Activated naive CD4-positive, alpha-beta T cell (primary cell): ENCODE measurements at places on chromosomes 6 and 20.

GRCh38 chr20:62550087-62550632, 74.4 kb upstream of the GATA5 start:
- DNase-seq, result no peak

- DNase-seq, result no peak
These were observed 1.6 kb upstream of the TOMM6 start for GRCh38 chr6:41785689-41786450.

DNA sequence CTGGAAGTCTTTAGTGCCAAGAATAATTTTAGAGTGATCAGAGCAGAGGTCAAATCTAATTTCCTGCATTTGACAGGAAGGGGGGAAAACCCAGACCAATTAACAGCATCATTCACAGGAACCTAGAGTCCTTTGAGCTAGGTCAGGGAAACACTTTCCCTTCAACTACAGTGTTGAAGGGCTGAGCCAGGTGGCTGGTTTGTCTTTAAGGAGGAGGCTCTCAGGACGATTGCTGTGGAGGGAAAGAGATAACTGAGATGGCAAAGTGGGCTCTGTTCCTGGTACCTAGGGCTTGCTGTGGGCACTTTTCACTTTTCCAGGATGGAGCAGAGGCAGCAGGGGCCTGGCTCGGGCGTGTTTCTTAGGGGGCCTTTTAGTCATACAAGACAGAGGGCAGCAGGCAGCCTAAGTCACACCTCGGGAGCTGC, 111.9 kb downstream of the SCML4 start:
- DNase-seq, result no peak

GRCh38 chr20:52259295-52259694, 67.7 kb upstream of the ZFP64 start:
- DNase-seq, result no peak

GRCh38 chr6:125273965-125274364, 27.8 kb downstream of the HDDC2 start:
- no peak for DNase-seq

DNA sequence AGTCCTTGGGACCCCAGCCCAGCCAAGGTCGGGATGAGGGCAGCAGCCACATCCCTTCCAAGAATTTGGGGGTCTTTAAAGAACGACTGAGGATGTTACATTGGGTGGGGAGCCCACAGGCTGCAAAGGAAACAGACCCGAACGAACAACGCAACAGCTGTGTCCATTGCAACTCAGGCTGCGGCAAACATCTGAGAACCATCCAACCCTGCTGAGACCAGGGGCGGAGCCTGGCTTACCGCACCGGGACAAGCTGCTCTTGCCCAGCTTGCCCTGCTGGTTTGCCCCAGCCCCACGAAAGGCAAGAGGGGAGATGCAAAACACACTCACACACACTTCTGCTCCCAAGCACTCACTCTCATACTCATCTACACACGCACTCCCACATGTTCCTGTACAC, 21.5 kb upstream of the TAF4 start:
- DNase-seq, result no peak

DNA sequence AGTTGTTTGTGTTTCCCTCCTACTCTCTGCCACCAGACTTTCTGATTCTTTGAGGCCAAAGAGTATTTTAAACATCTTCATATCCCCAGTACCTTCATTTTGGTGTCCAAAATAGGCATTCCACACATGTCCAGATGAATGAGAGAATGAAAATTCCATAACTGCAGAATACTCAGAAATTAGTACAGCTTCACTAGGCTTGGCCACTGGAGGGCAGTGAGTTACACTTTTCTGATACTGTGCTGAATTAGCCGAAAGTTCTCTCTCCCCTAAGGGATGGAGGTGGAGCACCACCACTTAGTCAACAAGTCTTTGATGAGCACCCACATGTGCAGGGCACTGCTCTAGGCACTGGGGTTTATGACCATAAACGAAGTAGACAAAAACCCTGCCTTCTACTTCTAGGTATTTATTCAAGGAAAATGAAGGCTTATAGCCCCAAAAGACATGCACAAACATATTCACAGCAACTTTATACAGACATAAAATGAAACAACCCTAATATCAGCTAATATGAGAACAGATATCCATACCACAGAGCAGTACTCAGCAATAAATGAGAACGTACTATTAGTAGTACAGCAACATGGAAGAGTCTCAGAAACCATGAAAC, 46.1 kb upstream of the TMEM217 start:
- no peak for DNase-seq

DNA sequence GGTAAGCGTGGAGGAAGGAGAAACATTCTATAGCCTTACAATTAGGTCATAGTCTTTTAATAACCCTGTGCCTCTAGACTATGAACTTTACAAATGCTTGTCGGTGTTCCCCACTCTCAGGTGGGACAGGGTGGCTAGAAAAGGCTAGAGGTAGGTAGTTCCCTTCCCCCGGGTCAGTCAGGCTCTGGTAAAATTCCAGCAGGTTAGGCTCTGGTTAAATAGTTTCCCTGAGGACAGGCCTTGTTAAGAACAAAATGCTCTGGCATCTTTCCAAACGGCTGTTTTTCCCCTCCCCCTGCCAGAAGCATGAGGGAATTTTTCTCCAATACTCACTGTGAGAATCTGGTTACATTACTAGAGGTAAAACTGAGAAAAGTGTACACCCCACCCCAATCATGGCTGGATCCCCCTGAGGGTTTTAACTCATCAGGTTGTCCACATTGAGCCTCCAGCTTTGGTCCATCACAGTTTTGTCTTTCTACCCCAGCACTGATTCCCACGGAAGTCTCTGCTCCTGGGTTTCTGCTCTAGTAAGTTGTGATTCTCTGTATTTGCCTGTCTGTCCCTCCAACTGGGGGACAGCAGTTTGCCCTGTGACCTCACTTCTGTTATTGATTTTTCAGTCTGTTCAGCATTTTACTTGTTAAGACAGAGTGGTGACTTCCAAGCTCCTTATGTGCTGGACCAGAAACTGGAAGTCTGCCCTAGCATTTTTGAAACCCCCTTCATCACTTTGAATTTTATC, 84.7 kb upstream of the ADGRF1 start:
- no peak for DNase-seq

- DNase-seq, result no peak
These were observed 81.7 kb downstream of the PERP start for GRCh38 chr6:138025528-138025978.

DNA sequence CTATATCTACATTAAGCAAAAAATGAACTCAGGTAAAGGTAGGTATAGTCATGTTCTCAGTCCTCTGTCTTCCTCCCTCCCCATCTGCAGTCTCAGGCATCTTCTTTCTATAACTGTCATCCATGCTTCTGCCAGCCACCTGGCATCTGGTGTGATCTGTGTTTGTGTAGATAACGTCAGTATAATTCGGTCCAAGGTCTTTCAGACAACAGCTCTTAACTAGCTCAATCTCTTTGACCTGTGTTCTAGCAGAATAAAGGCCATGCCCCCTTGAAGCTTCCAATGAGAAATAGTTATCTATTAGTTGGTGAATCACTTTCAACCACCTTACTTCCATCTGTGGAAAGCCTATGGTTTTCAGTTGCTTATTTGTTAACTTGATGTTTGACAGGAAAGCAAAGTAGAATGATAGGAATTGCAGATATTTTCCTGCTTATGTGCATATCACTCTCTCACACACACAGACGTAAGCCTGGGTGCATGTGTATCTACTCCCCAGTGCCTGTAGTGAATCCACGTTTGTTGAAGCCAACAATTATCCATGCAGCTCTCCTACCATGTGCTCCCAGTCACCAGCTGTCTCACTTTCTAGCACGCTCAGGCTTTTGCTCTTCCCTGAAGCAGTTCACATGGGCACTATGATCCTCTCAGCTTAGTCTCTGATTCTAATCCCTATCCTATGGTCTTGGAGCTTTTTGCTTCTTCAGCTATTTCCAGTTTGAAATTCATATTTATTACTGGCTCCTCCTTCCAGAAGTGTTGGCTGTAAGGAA, 433.7 kb upstream of the MANEA start:
- DNase-seq, result no peak

DNA sequence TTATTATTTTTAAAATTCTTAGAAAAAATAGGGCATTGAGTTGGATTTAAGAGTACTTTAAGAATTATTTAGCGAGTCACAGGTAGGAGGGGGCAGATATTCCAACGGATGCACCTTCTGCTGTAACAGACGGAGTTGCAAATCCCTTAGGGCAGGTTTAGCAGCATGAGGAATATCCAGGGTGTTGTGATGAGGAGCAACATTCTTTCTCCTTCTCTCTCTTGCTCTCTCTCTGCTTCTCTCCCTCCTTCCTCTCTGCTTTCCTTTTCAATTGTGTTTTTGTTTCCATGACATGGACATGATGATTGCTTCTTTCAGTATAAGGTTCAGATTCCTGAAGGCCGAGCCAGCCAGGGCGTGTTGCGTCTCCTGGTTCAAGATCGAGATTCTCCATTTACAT, 28.9 kb downstream of the CDH26 start:
- DNase-seq, result no peak

GRCh38 chr20:49385465-49385864, 97.0 kb downstream of the KCNB1 start:
- no peak for DNase-seq

DNA sequence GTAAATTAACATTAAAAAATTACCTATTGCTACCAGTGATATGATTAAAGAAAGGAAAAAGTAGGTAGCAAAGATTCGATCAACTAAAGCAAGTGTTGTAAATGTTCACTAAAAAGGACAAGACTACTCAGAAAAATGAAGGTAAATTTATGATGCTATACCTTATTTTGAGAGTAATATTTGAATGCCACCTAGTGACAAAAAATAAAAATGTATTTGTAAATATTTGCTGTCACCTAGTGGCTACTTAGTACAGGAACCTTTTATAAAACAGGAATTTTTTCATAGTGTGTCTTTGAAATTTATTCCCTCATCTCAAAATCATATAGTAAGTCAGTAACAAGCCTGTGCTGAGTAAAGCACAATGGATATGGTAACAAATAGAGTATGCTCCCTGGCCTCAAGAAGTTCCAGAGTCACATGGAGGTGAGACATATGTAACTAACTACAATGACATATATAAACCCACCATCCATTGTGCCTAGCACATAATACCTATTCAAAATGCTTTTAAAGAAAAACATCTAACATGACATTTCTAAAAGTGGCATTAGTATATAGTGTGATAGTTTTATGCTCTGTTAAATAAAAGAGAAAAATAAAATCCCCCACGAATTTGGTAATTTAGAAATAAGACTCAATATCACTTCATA, 193.1 kb upstream of the SIM1 start:
- no peak for DNase-seq

- no peak for DNase-seq
These were observed 205.6 kb downstream of the DTNBP1 start for GRCh38 chr6:15457121-15457650.

DNA sequence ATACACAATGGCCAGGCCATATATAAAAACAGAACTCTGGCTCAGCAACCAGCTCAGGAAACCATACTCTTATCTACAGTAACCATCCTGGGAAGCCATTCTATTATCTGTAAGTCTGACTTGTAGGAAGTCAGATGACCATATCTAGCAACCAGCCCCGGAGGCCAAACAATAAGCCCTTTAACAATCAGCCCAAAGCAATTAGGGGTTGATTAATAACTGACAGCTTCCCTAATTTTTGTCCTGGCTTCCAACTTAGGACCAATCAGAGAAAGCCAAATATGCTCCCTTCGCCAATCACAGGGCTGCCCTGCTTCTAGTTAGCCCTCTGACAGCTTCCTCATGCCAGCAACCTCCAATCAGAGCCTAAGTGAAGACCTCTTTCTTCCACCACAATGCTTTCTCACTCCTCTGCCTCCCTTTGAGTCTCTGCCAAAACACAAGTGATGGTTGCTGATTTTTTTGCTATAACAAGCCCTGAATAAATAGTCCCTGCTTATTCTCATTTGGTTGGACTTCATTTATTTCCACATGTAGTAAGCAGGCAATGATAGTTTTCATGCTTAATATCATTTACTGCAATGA, 37.8 kb upstream of the STXBP5 start:
- no peak for DNase-seq

DNA sequence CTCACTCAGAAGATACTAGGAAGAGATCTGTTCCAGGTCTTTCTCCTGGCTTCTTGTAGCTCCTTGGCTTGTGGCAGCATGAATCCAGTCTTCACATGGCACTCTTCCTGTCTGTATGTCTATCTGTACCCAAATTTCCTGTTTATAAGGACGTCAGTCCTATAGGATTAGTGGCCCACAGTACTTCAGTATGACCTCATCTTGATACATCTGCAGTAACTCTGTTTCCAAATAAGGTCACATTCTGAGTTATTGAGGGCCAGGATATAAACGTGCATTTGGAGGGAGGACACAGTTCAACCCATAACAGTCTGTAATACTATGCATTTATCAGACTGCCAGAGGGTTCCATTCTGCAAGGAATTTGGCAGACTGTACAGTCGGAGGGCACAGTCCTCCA, 57.6 kb upstream of the DYNLRB1 start:
- DNase-seq, result no peak

DNA sequence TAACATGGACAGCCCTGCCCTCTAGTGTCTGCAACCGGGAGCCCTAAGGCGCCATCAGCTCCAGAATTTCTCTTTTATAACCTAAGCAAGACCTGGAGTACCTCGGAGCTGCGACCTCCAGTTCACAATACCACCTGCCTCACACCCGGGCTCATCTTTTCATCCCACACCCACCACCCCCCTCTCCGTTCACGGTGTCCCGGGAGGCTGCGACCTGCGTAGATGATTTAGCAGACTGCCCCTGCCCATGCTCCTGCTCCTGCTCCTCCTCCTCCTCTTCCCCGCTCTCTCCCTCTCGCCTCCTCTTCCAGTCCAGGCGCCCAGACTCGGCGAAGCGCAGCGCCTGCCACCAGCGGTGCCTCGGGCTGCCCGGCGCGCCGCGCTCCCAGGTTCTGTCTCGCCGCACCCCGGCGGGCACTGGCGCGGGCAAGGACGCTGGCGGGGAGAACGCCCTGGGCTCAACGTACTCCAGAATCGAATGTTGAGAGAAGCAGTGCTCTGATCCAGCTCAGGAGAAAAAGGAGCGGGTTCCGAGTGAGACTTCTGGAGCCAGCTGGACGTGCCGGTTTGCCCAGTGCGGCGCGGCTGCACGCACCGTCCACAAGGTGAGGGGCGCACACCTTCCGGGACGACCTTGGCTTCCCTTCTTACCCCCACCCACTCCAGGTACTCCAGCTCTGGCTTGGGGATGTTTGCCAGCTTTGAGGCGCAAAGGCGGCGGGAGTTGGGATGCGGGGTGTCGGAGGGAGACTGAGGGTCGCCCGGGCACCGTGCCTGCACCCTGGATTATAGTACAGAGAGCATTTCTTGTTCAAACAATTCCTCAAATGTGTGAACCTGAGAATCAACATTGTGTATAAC, at the start of gene HTR1E:
TSS of gene HTR1E (plus strand) at position 310 of the 861 bp plus-strand sequence. CDS start 77,807 bp downstream, outside the sequence.
- no peak for DNase-seq

DNA sequence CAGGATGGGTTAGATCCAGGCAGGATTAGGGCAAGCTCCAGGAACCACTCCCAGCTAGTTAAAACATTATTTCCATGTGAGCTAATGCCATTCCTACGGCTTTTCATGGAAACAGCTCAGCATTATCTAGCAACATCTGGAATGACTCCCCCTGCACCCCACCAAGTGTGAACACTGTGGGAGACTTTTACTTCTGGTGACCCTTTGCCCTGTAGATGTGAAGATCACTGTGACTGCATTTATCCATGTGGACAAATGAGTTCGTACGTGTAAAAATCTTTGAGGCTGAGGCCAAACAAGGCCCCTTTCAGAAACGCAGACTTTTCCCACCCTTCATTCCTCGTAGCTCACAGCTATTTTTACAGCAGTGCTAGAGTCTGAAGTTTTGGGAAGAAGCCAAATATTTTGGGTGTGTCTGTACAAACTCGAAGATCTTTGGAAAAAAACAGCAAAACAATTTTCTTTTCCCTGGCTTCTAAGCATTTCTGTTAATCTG, 221.8 kb upstream of the SOX4 start:
- DNase-seq, result no peak

GRCh38 chr20:60255866-60256265, 297.6 kb downstream of the CDH26 start:
- no peak for DNase-seq

GRCh38 chr6:16718356-16718755, 42.9 kb downstream of the ATXN1 start:
- no peak for DNase-seq
